ENCODE measurements at places on chromosomes 13 and 19. TPM values are rescaled to one million over a fixed set of nuclear protein-coding genes. Genes with fewer than 3 reads are reported as not detected.

The ERICH6B gene
- not detected for total RNA-seq

The CPB2 gene
- total RNA-seq: not detected

The F2RL3 gene
- total RNA-seq: not detected

The MEDAG gene
- 1.8 TPM for total RNA-seq

The SIGLEC5 gene
- total RNA-seq: not detected

The NLRP11 gene
- total RNA-seq: not detected

- no peak for DNase-seq
These were observed 19.6 kb downstream of the GPR183 start for GRCh38 chr13:99287551-99287950.

- no peak for DNase-seq
These were observed 9.4 kb upstream of the AKT2 start for GRCh38 chr19:40294560-40294959.

DNA sequence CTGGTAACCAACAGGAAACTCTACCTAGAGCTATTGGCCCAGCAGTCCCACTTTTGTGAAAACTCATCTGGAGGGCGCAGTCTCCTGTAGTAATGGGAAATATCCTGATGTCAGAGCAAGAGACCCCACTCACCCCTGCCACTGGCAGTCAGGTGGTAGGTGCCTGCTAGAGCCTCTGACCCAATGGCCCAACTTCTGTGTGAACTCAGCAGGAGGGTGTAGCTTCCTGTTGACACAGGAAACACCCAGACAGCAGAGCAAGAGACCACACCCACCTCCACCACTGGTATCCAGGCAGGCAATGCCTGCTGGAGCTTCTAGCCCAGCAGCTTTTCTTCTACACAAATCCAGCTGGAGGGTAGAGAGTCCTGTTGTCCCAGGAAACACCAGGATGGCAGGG, 1176.8 kb upstream of the PRR20A start:
- DNase-seq: no peak

GRCh38 chr19:29956855-29957254, 14.8 kb downstream of the URI1 start:
- no peak for DNase-seq

GRCh38 chr13:101618440-101619187, 166.1 kb downstream of the ITGBL1 start:
- DNase-seq: no peak

DNA sequence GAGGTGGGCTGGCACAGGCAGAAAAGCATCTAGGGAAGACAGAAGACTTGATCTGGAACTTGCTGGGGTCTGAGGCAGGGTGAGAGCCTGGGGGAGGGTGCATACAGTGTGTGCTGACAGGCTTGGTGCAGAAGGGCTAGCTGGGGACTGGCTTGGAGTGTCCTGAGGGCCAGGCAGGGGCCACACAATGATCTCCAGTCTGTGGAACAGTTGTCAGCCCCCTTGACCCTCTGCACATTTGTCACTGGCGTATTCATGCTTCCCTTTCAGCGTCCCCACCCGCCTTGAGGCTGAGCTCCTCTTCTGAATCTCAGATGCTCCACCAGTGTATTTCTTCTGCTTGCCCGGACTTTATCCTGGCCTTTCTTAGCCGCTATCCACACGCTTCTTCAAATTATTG, 2.8 kb upstream of the MICU2 start:
- no peak for DNase-seq

DNA sequence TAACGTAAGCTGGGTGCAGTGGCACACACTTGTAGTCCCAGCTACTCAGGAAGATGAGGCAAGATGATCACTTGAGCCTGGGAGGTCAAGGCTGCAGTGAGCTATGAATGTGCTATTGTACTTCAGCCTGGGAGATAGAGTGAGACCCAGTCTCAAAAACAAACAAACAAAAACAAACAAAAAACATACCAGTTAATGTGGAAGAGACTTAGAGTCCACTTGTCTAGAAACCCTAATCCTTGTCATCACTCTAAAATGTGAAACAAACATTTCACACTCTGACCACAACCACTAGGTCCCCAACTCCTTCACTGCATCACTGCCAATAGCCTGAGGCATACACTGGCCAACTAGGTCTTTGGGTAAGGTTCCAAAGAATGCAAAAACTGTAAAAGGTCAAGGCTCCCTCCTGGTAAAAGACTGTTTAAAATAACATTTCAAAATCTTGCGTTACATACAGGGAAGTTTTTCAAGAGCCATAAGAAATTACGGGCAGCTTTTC, 28.6 kb upstream of the CYP2B6 start:
- no peak for DNase-seq

- no peak for DNase-seq
These were observed 269.8 kb downstream of the OLFM4 start for GRCh38 chr13:53298396-53298795.

- DNase-seq: no peak
These were observed 181.8 kb downstream of the TBC1D4 start for GRCh38 chr13:75299913-75300862.

Measured in H7 (cell line).